Glutamatergic neuron (in vitro differentiated cells): ENCODE measurements at places on chromosomes 1 and 21. TPM values are rescaled to one million over a fixed set of nuclear protein-coding genes. Genes with fewer than 3 reads are reported as not detected.
A peak's percentile ranks its signal among the peaks of the same experiment; 100 is the strongest.

DNA sequence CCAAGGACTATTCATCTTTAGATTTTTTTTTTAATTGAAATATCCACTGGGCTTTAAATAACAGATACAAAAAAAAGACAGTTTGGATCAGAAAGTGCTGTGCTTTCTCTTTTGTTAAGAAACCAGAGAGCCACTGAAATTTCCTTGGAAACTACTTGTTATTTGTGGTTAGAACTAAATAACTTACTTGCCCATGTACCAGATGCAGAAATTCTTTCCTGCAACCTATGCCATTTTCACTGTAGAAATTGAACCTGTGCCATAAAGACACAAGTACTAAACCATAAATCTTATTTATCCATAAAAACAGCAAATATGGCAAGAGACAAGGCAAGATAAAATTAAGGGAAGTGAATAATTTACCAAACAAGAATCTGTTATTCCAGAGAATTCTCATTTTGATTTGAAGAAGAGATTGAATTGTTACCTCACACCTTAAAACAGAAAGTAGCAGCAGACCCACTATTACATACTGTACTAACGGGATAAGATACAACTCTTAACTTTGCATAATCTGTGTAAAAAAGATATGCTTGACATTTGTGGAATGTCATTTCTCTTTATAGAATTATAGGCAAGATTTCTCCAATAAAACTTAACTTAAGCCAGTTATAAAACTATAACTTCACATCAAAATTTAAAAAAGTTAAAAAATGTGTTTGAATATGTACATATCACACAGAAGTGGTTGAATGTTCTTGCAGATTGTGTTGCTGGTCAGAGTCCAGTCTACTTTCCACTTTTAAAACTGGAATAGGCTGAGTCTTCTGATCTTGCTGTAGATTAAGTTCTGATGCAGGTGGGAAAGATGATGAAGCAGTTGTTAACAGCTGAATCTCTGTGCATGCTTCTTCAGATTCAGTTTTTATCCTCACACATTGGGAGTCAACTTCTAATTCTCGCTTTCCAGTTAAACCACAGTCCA is 6.3 kb upstream of the PHTF1 start:
- peaks cover 8% of the 10 kb centered on the region for H3K27me3 ChIP-seq
- peak overlapping the region; percentile 59 for H3K27ac ChIP-seq
- H3K4me3 ChIP-seq, result peak overlapping the region; percentile 26
- H3K4me1 ChIP-seq, result peaks cover 81% of the 10 kb centered on the region

Gene RNF187
- 201 TPM for total RNA-seq

Gene CFHR2
- total RNA-seq, result not detected

- H3K36me3 ChIP-seq, result no peaks in the 10 kb centered on the region
- no peak overlapping the region for H3K4me3 ChIP-seq
- no peak for DNase-seq
- H3K27ac ChIP-seq, result no peak overlapping the region
Measured at GRCh38 chr21:29261555-29262540, 36.9 kb upstream of the BACH1 start.

GRCh38 chr21:37675202-37675801 is 241.0 kb downstream of the KCNJ6 start:
- peaks cover 11% of the 10 kb centered on the region for H3K27me3 ChIP-seq
- peaks cover 10% of the 10 kb centered on the region for H3K4me1 ChIP-seq
- peaks cover 28% of the 10 kb centered on the region for H3K36me3 ChIP-seq
- no peak overlapping the region for H3K4me3 ChIP-seq

GRCh38 chr1:195973311-195973904 is 634.8 kb downstream of the KCNT2 start:
- H3K4me3 ChIP-seq, result no peak overlapping the region
- no peak for DNase-seq
- H3K27ac ChIP-seq, result no peak overlapping the region
- no peaks in the 10 kb centered on the region for H3K36me3 ChIP-seq

Gene ADAMTS1
- 1.1 TPM for total RNA-seq
